ENCODE measurements at places on chromosomes 12 and 14. TPM values are rescaled to one million over a fixed set of nuclear protein-coding genes. Genes with fewer than 3 reads are reported as not detected.

The NANOG gene
- total RNA-seq = not detected

The HOXC9 gene
- not detected for total RNA-seq

The ACSS3 gene
- total RNA-seq = 16.2 TPM

The SETD3 gene
- total RNA-seq = 49.9 TPM

The AICDA gene
- total RNA-seq = not detected

The SARNP gene
- total RNA-seq = 113 TPM

The LRCOL1 gene
- 0.33 TPM for total RNA-seq
